ENCODE measurements at places on chromosomes 11 and 22.
A peak's percentile ranks its signal among the peaks of the same experiment; 100 is the strongest.

- DNase-seq = no peak
These were observed 36.4 kb downstream of the MYEOV start for GRCh38 chr11:69330330-69330729.

DNA sequence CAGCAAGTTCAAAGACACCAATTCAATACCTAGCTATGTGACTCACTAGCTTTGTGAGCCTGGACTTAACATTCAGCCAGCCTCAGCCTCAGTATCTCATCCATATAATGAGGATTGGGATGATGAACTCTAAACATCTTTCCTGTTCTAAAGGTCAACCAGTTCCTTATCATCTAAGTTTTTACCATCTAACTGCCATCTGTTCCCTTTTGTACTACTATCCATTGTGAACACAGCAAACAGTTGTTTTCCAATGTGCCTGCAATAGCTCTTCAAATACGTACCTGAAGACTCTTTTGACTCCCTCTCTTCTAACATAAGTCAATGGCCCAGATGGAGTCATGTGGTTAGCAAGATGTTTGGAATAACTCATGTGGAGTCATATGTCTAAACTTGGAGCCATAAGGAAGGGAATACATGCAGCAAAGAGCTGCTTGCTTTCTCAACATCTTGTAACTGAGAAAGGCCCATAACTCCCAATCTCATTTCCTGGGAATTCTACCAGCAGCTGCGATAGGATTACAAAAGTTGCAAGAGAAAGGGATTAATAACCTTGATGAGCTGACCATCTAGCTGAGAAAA is 19.4 kb downstream of the SYTL2 start:
- DNase-seq = no peak

DNA sequence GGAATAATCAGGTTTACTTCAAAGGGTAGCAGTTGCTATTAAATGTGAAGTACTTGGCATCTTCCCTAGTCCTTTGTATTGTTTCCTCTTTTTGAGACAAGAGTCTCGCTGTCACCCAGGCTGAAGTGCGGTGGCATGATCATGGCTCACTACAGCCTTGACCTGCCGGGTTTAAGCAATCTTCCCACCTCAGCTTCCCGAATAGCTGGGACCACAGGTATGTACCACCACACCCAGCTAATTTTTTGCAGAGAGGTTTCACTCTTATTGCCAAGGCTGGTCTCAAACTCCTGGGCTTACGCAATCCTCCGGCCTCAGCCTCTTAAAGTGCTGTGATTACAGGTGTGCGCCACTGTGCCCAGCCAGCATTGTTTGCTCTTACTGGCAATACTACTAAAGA is 36.2 kb upstream of the RAPSN start:
- no peak for DNase-seq

- no peak for DNase-seq
These were observed 1.4 kb upstream of the CPT1A start for GRCh38 chr11:68843052-68843561.

DNA sequence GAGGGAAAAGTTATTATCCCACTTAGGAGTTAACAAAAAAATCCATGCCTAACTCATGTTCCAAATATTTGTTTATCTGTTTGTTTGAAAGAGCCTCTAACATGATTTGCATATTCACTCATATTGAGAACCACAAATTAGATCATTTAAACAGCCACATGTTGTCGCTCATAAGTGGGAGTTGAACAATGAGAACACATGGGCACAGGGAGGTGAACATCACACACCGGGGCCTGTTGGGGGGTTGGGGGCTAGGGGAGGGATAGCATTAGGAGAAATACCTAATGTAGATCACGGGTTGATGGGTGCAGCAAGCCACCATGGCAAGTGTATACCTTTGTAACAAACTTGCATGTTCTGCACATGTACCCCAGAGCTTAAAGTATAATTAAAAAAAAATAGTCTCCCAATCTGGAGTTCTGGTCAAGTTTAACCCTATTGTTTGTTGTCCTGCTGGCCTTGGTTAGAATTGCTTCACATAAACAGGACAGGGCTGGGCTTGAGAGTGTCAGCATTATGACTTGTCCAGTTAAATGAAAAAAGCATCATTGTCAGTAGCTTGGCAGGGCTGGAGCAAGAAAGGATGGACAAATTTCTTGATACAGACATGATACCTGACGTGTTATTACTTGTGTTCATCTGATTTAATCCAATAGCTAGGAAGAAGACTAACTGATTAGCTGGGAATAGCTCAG is 57.8 kb upstream of the PSMA1 start:
- DNase-seq = no peak

GRCh38 chr11:64316672-64317324 is 561 bp downstream of the TRMT112 start:
- peak; percentile 76 for DNase-seq

DNA sequence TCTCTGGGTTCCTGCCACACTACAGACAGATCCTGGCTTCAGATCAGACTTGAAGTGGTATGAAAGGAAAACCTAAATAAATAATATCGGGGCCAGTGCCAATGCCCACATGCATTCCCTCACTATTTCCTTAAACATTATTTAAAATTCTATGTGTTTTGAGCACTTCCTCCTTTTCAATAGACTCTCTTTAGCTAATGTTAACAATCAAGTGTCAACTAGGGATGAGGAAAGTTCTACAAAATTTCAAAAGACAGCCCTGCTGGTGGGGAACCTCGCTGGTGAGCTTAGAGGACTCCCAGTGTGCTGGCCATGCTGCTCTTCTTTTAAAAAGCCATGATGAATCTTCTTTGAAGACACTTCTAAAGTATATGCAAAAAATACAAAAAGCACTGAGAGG is 87.5 kb downstream of the ENTHD1 start:
- no peak for DNase-seq

- no peak for DNase-seq
These were observed 25.5 kb downstream of the DDI1 start for GRCh38 chr11:104061853-104062521.

DNA sequence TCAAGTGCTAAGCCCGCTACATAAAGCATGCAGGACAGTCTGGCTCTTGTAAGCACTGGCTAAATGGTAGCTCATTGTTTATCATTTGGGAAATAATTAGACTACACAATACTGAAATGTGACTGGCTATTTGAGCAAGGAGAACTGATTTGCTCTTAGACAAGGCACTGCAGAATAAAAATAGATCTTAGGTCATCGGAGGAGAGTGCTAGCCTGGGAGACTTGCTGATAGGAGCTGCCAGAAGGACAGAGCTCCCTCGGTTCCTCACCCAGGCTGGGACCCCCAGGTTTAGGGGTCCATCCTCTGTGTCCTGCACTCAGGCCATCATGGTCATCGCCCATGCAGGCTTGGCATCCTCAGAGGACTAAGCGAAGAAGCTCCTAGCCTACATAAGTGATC is 184.4 kb upstream of the NCAM1 start:
- no peak for DNase-seq

- peak; percentile 58 for DNase-seq
These were observed 14.8 kb downstream of the BRD1 start for GRCh38 chr22:49812838-49813237.

GRCh38 chr11:704781-705645 is 1.0 kb upstream of the EPS8L2 start:
- DNase-seq = no peak

- no peak for DNase-seq
These were observed 61.2 kb upstream of the BLID start for GRCh38 chr11:122177238-122177637.

DNA sequence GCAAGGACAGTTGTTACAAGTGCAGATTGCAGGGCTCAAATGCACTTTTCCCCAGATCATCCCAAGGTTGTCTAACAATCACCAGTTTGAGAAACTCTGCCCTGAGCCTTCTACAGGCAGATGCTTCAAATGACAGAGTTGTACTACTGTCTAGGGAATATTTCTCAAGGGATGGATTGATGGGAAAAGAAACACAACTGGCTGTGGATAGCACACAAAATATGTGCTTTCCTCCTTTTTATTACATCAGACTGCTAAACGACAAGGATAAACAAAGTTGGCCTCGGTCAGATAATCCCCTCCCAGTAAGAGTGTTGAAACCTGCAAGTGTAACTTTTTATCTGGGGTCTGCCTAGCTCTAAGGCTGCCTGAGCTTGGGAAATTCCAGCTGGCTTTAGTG is 46.6 kb upstream of the SORL1-AS1 start:
- DNase-seq = no peak

- no peak for DNase-seq
These were observed 89.6 kb downstream of the RASSF10 start for GRCh38 chr11:13098616-13099289.

DNA sequence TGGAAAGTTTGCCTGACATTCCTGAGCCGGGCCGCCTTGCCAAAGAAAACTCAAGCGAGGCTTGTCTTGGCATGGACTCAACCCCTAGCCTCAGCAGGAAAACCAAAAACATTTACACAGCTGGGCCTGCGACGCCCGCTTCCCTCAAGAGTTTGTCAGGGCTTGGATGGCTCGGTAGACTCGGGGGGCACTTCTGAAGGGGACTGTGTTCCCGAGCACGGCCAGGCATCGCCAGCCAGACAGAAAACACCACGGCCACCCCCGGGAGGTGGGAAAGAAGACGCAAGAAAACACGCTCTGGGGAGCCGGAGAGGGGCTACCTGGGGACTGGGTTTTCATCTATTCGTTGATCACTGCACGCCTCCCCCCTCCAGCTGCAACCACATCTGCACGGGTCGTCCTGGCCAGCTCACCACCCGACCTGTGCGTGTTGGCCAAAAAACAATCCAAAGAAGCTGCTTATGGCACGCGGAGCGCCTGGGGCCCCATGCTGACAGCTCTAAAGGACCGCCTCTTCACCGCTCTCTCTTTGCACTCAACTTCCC is 380.7 kb downstream of the MN1 start:
- DNase-seq = peak; percentile 45

DNA sequence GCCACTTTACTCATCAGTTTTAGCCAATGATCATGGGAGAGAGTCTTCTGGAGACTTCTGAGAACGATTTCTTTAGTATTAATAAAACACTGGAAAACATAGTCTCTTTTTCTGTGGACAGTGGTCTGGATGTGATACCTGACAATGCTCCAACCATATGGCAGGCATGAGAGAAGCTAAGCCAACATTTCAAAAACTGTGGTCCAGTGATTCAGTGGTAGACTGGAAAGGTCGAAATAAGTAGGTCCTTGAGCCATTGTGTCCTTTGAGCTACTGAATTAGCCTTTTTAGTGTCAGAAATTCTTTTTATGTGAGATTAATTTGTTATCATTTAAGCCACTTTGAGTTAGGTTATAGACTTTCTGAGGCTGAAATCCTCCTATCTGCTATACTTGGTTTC is 197.7 kb upstream of the CTSC start:
- no peak for DNase-seq

DNA sequence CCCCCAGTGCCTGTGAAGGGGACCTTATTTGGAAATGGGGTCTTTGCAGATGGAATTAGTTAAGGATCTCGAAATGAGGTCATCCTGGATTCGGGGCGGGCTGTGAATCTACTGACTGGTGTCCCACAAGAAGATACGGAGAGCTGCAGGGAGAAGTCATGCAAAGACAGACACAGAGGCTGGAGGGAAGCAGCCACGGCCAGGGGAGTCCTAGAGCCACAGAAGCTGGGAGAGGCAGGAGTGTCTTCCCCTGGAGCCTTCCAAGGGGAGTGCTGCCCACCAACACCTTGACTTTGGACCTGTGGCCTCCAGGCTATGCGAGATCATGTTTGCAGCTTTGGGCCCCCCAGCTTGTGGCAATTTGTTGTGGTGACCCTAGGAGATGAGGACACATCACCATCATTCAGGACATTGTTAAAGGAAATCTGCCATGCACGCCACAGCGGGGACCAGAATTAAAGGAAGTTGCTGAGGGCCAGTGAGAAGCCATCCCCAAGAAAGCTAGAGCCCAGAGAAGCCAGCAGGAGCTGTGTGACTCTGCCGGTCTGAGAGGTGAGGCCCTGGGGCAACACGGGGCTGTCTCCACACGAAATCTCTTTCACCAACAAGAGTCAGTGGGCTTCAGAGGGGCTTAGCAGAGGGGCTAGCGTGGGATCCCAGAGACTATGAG is 434.7 kb downstream of the BRD1 start:
- no peak for DNase-seq

DNA sequence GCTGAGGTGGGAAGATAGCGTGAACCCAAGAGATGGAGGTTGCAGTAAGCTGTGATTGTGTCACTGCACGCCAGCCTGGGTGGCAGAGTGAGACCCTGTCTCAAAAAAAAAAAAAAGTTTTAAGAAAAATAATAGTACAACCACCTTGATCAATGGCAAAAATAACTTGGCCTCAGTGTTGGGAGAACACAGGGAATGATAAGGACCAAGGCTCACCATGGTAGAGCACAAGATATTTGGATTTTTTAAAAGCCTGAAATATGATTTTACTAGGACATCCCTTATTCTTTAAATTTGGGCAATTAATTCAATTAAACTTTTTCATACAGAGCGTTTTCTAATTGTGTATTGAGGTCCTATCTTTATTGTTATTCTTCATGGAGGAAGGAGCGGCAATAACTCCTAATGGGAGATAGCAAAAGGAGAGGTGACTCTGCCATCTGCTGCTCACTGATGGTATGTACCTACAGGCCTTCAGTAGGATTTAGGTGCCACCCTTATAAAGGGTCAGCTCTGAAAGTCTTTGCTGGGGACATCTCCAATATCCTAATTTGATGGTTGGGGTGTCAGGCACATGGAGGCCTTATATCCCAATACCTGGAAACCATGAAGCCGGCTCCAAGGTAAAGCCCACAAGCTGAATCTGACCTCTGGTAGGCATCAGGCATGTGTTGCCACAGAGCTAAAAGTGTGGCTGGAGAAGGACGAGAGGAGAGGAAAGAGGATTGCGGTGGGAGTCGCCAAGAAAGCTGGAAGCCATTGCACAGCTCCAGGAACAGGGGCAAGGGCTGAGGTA is 21.9 kb upstream of the POLD3 start:
- DNase-seq = peak; percentile 73

GRCh38 chr11:19818619-19819018 is 106.0 kb downstream of the NAV2 start:
- DNase-seq = no peak

GRCh38 chr11:45537614-45538013 is 127.8 kb downstream of the CHST1 start:
- no peak for DNase-seq

- no peak for DNase-seq
These were observed 713.5 kb upstream of the API5 start for GRCh38 chr11:42598341-42598740.

- no peak for DNase-seq
These were observed 306.4 kb downstream of the KIRREL3 start for GRCh38 chr11:126694065-126694625.

- no peak for DNase-seq
These were observed 33.2 kb upstream of the TCF20 start for GRCh38 chr22:42303396-42304323.

- DNase-seq = no peak
These were observed 42.4 kb upstream of the GLYAT start for GRCh38 chr11:58774164-58774593.

DNA sequence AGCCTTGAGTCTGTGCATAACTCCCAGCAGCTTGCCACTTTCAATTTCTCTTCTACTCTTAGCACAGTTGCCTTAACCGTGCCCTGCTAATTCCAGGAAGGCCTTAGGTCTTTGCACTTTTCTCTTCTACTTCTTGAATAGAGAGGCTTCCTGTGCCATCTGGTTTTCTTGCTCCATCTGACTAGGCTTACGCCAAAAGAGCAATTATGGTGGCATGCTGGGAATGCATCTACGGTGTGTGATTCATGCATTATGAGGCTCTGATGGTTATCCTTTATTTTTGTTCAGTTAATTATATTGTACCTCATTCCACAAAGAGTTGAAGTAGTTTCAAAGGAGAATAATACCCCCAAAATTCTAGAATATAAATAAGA is 29.4 kb downstream of the SIK2 start:
- no peak for DNase-seq

- no peak for DNase-seq
These were observed 300.7 kb upstream of the PDGFD start for GRCh38 chr11:104464691-104465090.

Measured in adrenal gland (tissue), 19 donors.